ENCODE measurements at places on chromosomes 2 and 18.

DNA sequence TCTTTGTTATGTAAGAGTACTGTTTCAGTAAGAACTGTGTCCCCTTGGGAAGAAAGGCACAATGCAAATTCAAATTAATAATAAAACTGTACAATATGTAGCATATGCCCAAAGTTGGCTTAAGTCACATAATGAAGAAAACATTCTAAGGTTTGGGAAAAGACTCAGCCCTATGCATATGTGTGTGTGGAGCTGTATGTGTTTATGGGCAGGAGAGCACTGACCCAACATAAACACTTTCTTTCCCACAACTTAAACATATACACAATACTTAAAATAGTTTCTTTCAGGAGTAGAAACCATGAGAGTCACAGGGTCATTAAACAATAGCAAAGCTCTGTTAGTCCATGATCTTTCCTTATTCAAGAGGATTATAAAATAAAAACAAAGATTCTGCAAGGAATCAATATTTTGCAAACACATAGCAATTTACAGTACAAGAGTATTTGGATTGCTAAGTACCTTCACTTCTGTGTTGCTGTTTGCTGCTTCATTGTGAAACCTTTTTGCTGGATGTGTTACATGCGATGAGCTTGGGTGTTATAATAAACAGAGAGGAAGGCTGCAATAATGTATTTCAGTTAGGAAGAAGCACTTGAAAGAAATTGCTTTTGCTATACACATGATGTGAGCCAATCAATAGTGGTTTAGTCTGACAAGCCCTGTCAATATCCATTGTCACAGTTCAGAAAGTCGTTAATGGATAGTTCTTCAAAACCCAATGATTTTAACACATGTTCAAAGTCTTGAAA lies 347.3 kb downstream of the ARHGAP15 start:
- DNase-seq: no peak

DNA sequence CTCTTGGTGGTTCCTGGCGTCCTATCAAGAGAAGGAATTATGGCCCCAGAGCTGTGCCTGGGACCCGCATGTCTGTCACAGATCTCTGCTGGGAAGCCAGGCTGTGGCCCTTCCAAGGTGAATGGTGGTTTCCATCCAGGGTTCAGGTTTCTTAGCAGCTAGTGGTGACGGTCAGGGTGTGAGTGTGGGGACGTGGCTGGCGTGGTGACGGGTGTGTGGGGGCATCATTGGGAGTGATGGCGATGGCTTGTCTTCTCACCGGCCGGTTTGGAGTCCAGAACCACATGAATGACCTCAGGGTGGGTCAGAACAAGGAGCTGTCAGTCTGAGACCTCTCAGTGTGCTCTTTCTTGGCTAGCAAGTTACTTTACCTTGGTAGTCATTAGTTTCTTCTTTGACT lies 52.6 kb downstream of the AGAP1 start:
- DNase-seq: no peak

- DNase-seq: no peak
These were observed 266.4 kb upstream of the DLGAP1 start for GRCh38 chr18:4721545-4721944.

DNA sequence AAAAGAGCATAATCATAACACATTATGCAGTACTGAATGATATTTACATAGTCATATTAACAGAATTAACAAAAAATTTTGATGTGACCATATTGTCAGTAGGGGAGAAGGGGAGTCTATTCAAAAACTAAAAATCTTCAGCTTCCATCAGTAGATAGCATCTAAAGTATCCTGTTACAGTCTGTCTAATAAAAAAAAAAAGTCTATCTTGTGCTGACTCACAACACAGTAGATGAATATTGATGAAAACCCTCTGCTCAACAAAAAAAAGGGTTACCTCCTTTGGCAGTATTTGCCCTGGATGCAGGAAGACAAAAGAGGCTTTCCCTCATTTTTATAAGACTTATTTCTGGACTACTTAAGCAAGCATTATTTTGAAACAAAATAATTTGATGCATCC lies 27.3 kb downstream of the GRB14 start:
- DNase-seq: no peak

DNA sequence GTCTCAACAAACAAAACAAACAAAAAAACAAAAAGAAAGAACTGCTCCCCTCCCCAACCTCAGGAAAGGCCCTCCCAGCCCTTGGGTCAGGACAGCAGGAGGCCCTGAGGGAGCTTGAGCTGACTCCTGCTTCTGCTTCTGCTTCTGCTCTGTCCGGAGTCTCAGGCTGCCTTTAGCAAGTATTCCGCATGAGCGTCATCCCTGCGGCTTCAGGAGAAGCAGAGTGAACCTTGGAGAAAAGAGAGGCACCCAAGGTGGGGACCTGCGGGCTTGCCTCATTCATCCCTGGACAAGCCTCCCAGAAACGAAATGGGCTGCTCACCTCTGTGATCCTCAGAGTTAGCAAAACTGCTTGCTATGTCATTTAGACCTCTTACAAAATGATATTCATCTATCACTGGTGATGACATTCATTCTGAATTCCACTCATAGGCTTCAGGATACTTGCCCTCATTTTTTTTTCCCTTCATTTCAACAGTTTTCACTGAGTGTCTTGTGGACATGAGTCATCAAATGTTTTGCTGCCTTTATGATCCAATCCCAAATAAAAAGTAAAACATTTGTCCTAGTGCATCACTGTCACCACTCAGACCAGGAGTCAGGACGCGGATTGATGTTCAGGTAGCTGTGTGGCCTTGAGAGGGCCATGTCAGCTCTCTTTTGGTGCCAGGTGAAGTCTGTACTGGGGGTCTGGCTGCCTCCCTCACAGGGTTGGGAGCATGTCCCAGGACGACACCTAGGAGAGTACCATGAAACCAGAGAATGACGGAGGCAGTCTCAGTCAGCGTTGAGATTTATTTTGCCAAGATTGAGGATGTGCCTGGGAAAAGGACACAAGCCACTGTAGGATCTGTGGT lies 51.7 kb downstream of the IMPA2 start:
- DNase-seq: no peak

DNA sequence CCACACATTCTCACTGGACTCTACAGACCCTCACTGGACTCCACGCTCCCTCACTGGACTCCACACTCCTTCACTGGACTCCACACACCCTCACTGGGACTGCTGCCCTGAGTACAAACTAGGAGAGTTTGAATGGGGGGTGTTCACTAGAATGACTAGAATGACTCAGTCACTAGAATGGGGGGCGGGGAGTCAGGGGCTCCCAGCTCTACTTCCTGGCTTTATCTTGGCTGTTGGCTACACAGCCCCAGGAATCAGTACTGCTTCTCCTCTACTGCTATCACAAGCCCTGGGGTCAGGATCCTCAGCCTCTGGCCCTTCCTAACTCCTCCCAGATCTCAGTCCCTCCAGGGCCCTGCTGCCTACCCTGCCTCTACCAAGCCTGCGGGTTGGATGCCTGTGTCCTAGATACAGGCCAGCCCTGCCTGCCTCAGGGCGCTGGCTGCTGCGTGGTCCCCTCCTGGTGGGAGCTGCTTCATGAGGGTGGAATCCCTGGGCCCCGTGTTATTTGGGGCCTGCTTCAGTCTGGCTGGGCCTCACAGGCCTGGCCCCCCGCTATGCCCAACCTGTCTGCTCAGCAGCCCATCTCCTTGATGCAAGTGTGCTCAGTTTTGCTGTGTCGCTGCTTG lies 7.8 kb downstream of the PTMA start:
- no peak for DNase-seq

DNA sequence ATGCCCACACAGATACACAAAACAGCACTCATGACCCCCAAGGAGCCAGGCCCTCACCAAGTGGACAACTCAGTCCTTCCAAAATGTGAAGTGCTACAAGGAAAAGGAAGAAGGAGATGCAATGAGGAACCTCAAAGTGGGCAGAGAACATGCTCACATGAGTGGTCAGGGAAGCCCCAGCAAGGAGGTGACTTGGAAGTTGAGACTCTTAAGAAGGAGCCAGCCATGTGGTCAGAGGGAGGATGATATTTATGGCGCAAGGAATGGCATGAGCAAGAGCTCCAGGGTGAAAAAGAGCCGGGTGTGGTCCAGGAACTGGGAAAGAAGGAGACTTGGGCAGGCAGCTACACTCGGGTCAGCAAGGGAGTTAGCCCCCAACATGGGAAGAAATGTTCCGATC lies 30.0 kb upstream of the KLHL29 start:
- DNase-seq: no peak

- DNase-seq: no peak
These were observed 55.2 kb downstream of the HK2 start for GRCh38 chr2:74889159-74889558.

- DNase-seq: no peak
These were observed 19.9 kb upstream of the FAM98A start for GRCh38 chr2:33619028-33619427.

DNA sequence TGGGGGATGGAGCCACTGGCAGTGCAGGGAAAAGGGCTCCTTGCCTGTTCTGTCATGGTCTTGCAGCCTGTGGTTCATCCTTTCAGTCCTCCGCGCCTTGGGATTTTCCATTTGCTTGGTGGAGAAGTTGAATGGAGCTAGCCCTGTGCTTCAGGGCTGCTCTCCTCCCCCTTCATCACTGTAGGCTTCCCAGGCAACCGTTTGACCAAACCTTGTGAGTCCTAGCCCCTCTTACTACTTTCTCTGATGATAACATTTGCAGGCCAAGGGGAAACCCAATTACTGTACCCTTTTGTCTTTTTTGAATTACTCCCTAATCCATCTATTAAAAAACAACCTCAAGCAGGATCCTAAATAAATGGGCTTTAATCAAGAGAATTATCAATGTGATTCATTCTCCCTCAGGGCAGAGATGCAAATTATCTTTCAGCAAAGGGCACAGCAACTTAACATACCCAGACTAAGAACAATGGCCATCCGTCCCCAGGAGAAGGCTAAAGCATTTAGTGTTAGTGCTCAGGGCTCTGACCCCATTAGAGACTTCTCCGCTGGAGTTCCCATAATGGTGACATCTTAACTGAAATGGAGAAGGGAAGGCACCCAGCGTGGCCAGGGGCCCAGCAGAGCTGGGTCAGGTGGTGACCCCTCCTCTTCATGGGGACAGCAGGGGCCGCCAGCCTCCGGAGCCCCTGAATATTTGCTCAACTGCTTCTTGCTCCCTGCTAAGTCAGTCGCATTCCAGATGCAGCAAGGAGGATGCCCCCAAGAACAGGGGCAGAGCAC lies 40.7 kb downstream of the RHOB start:
- no peak for DNase-seq

DNA sequence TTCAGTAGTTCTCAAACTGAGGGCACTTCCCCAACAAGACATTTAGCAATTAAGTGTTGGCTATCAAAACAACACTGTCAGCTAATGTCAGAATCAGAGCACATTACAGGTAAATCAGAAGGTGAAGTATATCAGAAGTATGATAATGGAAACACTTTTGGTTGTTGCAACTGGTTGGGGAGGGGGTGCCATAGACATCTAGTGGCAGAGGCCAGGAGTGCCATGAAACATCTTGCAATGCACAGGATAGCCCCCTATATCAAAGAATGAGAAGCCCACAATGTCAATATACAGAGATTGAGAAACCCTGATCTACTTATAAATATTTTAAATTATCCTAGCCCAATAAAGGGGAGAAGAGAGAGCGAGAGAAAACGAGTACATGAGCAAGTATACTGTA lies 4.9 kb upstream of the XPO1 start:
- no peak for DNase-seq

GRCh38 chr2:152611458-152612231 lies 105.6 kb downstream of the PRPF40A start:
- DNase-seq: no peak

- peak; percentile 33 for DNase-seq
These were observed 26.6 kb upstream of the ITGA4 start for GRCh38 chr2:181430406-181431118.

- DNase-seq: no peak
These were observed 21.2 kb downstream of the GPC1 start for GRCh38 chr2:240456447-240457222.

DNA sequence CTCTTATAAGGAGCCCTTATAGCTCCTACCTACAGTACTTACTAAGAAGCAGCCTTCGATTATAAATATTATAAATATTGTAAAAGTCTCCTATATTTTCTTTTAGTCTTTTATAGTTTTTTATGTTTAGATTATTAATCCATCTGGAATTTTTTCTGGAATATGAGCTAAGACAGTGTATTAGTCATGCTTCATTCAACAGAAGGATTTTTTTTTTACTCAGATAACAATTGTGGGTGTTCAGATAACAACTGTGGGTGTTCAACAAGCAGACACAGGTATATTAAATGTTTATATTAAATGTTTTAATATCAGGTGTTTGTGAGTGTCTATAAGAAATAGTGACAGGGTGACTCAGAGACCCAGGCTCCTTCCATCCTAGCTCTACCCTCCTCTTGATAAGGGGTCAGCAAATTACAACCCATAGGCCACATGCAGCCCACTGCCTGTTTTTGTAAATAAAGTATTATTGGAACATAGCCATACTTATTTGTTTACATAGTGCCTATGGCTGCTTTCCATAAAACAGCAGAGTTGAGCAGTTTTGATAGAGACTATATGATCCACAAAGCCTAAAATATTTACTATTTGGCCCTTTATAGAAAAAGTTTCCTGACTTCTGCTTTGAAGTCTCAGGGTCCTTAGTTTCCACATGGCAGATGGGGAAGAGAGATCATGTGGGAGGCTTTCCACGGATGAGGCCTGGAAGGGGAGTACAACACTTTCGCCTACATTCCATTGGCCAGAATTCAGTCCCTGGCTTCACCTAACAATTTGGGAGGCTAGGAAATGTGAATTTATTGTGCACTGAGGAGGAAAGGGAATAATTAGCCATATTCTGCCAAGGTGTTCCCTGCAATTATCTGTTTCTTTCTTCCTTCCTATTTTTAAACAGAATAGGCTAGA lies 4.3 kb upstream of the SPATS2L start:
- no peak for DNase-seq

DNA sequence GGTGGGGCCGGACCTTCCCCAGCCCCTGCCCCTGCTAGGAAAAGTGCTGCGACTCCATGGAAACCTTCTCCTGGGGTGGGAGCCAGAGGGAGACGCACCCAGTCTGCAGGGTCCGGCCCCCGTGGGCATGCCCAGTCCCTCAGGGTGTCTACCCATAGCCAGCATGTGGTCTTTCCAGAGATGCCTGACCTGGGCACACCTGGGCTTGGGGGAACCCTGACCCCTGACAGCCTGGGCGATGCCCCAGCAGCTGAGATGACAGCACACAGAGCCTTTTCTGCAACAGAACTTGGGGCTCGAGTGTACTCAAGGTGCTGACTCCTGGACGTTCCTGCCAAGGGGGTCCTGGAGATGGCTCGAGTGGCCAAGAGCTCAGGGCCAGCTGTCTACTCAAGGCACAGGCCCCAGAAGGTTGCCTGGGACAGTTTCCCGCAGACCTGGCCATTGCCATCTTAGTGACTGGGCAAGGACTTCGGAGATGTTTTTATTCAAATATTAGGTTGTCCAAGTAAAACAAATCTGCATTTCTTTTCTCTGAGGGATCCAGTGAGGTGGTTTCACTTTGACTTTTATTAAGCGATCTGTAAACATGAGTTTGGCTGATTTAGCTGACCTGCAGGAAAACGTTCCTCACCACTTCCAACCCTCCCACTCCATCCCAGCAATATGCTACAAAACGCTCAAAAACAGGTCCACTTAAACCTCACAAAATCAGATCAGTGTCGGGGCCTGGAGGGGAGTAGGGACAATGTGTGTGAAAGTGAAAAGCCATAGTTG lies 228.0 kb downstream of the EIPR1 start:
- DNase-seq: no peak
